ENCODE measurements at places on chromosomes 6 and 20.

DNA sequence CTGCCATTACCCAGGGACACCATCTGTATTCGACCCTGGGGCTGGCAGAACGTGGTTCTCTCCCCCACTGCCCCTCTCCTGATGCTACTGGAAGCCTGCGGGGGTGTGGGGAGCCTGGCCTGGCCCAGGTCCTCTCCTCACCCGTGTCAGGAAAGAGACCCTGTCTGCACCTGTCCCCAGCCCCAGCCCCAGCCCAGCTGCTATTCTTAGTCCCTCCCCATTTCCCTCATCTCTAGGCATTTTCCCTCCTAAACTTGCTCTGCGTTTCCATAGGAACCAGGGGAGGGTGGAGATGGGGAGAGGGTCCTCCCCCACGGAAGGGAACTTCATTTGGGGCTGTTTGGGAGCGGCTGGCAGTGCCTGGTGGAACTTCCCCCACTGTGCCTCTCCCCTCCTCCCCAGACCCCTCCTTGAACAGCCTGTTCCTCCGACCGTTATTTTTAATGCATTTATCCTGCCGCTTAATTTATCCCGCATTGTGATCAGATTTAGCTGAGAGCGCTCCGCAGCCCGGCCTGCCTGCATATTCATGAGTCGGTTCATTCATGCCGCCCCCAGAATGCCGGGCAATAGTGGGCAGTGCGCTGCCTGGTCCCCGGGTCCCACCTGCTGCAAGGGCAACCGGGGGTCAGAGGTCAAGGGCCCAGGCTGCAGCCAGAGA lies 31.8 kb upstream of the DLGAP4 start:
- no peak for DNase-seq

- no peak for DNase-seq
Observed at GRCh38 chr6:113645986-113646385, 211.2 kb upstream of the MARCKS start.

DNA sequence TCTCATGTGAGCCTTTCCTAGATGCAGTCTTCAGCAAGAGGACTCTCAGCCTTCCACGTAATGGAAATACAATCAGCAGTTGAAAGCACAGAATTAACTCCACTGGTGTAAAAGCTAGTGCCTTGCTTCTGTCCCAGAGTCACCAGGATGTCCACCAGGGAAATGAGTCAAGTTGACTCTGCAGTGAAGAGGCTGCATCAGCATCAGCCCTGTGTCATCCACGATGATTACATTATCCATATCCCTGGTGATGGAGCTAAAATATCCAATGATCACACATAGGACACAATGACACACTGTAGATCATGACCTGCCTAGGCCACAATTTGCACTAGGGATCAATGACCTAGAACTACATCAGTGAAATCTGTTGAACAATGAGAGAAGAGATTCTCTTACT lies 262.4 kb downstream of the ERMARD start:
- DNase-seq, result no peak

- no peak for DNase-seq
Observed at GRCh38 chr6:159074120-159074684, 29.4 kb upstream of the TAGAP start.

- no peak for DNase-seq
Observed at GRCh38 chr6:3569816-3570215, 113.0 kb upstream of the SLC22A23 start.

- no peak for DNase-seq
Observed at GRCh38 chr6:107714104-107714503, 110.0 kb downstream of the SCML4 start.

DNA sequence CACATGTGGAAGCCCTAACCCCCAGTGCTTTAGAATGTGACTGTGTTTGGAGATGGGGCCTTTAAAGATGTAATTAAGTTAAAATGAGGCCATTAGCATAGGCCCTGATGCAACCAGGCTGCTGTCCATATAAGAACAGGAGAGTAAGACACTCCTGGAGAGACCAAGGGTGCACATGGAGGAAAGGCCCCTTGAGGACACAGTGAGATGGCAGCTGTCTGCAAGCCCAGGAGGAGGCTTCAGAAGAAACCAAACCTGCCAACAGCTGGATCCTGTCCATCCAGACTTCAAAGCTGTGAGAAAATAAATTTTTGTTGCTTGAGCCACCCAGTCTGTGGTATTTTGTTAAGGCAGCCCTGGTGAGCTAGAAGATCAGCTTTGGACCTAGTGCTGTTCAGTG lies 16.8 kb upstream of the SNRPB2 start:
- no peak for DNase-seq

GRCh38 chr20:23243791-23244155 lies 106.8 kb upstream of the NXT1 start:
- no peak for DNase-seq

GRCh38 chr20:44073675-44074071 lies 113.3 kb downstream of the JPH2 start:
- DNase-seq, result no peak

DNA sequence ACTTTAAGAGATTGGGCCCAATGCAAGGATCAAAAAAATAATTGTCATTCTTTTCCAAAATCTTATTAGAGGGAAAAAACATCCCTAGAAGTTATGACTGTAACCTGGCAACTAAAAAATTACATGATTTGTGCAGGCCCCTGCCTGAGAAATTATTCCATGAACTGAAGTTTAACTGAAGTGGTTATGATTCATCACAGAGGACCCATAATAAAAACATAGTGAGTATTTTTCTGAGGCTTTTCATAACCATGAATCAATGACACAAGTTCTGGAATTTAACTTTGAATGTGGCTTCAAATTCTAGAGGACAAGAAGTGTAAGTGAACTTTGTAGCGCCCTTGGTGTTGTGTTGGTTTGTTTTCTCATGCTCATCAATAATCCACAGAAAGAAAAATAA lies 31.1 kb upstream of the CARMIL1 start:
- DNase-seq, result no peak

- no peak for DNase-seq
Observed at GRCh38 chr6:4021854-4022695, 56.9 kb downstream of the FAM217A start.

DNA sequence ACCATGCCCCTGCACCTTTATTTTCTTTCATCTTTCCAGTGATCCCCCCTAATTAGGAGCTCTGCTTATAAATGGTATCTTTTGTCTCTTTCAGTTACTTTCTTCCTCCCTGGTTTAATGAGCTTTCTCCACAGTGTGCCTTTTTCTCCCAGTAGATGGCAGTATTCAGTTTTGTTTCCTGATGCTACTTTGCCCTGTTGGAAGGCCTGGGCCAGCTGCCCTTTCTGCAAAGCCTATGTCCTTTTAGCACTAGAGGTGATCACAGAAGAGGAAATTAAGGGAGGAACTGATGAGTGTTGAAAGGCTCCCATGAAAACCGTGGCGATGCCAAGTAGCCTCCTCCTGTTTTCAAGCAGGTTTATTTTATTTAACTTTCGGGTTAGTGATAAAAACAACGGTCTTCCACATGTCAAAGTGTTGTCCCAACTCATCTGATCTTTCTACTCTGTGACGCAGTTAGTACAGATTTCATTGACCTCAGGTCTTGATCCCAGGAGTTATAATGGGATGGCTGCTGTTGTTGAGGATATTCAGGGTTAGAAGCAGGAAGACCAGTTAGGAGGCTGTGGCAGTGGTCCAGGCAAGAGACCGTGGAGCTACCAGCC lies 184.2 kb upstream of the BMP2 start:
- no peak for DNase-seq

GRCh38 chr6:26439151-26440125 lies 866 bp upstream of the BTN3A3 start:
- DNase-seq, result no peak

DNA sequence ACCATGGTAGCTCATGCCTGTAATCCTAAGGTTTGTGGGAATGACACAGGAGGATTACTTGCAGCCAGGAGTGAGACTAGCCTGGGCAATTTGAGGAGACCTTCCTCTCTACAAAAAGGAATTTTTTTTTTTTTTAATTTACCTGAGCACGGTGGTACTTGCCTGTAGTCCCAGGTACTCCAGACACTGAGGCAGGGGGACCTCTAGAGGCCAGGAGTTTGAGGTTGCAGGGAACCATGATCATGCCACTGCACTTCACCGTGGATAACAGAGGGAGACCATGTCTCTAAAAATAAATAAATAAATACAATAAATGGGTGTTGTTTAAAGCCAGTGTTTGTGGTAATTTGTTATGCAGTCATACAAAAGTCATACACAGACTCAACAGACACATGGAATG lies 2.4 kb upstream of the HLA-F start:
- no peak for DNase-seq

- no peak for DNase-seq
Observed at GRCh38 chr20:63415647-63416391, 54.7 kb upstream of the CHRNA4 start.

GRCh38 chr6:108779536-108780275 lies 68.5 kb upstream of the ARMC2 start:
- DNase-seq, result no peak

All from stimulated activated CD4-positive, alpha-beta T cell treated with anti-CD3 and anti-CD28 coated beads, Interleukin-15, amount 100 ng/mL, for 1 hour (primary cell).